ENCODE measurements at places on chromosomes 11 and 22.

DNA sequence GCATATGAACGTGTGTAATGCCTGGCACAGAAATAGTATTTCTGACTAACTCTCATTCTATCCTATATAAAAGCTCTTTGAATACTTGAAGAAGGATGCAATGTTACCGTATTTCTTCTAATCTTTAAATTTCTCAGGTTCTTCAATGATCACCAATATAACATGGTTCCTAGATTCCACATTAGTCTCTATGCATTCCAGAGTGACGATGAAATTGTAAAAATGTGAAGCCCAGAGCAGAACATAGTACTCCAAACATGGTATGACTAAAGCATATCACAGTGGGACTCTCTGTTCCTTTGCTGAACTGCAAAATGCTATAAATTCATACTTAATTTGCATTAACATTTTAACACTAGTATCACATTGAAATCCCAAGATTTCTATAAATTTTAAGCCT, 877.6 kb upstream of the CHORDC1 start:
- no peak for DNase-seq

- no peak for DNase-seq
Measured at GRCh38 chr22:29883775-29884097, 762 bp downstream of the MTMR3 start.

DNA sequence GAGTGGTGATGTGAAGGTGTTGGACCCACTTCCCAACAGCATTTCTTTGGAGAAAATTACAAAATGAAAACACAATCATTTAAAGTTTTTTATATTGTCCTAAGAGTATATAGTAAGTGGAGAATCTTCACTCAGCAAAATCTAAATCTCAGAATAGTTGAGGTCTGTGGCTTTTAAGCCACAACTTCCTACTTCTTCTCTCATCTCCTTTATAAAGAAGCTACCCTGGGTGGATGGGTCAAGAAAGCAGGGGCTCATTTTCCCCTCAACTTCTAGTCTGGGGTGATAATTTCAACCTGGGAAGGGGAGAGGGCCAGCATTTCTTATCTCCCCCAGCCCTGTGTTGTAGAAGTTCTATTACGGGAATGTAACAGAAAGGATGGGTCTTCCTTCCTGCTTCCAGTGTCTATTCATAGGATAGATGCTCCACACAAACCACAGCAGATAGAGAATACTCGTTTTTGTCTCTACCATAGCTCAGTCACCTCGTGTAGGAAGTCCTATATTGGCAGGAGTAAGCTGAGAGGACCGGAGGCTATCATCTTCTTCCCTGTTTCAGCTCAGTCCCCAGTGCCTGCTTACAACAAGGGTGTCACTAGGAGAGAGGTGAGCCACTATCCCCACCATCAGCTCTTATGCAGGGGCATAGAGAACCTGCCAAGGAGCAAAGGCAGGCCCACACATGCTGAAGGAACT, 341.5 kb downstream of the CASP12 start:
- DNase-seq, result no peak

DNA sequence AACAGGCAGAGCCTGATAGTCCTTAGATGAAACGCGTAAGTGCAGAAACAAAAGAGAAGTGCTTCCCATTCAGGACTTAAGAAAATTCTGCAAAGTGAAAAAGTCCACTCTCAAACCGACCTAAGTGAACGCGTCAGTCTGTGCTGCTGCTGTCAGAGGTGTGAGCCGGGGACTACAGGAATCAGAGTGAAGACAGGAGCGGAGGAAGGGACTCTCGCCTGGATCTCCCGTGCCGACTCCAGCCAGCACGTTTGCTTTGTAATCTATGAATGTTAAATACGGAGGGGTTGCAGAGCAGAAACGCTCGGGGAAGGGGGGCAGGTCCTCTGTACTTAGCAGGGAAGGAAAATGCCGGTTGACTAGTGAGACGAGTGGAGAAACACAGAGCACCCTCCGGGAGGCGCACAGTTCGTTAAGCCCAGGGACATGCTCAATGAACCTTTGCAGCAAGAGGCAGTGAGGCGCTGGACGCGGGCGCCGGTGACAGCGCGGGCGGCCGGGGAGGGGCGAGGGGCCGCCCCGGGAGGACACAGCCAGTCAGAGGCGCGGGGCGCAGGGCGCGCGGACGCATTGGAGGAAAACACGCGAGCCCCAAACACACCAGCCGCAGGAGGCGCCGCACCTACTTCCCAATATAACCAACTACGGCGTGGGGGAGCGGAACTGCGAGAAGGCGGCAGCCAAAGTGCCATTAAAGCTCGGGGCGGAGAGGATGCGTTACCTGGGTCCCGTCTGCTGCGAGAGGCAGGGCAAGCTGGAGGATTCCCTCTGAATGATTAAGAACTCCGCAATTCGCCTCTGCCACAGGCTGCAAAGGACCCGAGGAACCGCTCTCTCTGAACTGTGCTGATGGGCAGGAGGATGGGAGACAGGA, at the start of gene CNTN5:
Gene CNTN5 (plus strand): TSS at position 598 of the 874 bp plus-strand sequence.
- peak; percentile 43 for DNase-seq

DNA sequence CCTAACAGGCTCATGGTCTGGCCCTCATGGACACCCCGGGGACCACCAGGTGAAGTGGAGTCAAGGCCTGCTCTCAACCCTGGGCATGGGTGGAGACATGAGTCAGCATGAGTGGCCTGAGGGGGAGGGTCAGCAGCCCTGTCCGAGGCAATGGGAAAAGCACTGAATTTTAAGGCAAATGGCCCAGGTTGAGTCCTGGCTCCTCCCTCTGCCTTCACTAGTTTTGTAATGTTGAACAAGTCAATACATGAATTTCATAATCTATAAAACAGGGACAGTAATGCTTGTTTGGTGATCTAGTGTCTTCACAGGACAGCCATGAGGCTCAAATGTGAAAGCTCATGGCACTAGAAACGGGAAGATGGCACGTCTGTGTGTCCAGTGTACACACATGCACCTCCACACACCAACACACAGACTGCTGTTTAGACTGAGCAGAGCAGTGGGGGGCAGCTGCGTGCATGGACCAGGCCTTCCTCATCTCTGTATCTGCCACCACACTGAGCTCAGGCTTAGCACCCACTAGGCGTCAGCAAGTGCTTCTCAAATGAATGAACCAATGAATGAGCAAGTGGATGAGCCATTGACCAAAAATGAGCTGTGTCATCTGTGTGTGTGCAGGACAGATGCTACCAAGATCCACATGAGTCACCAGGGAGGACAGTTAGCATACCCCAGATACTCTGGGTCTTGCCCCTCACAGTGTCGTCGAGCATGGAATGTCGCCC, 63.4 kb downstream of the NRXN2 start:
- no peak for DNase-seq

- DNase-seq, result no peak
Measured at GRCh38 chr11:113248702-113249490, 65.5 kb upstream of the TTC12 start.

DNA sequence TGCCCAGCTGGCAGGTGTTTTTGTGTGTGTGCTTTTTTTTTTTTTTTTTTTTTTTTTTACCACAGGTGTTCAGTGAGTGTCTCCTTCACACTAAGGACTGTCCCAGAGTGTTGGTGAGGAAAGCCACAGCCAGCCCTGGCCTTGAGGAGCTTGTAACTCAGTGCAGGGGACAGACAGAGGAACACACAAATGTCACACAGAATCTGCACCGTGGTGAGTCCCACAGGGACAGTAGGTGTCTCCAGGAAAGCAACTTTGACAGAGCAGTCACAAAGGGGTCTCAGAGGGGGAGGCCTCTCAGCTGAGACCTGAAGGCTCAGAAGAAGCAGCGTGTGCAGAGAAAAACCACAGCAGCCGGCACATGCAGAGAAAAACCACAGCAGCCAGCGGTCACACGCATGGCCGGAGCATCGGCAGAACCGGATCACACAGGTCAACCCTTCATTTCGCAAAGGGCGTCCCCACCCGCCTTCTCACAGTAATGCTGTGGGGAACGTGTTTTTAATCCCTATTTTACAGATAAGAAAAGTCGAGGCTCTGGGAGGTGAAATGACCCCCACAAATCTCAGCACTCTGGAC, 101.7 kb upstream of the PRR5 start:
- no peak for DNase-seq

DNA sequence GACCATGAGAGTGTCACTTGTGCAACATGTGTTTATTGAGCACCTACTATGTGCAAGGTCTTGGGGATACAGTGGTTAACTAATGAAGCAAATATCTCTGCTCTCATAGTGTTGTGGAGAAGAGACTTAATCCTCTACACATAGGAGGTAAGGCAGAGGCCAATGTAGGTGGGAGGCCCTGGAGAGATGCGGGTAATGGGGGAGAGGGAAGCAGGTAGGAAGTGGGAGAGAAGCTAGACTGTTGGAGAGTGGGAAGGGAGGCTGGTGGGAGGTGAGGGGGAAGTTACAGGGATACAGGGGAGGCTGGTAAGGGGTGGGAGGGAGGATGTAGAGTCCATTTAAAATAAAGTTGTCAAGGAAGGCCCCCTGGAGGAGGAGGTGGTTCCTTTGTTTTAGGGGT, 240.0 kb downstream of the MIAT start:
- DNase-seq, result no peak

All from ureter (tissue), 1 donor.